ENCODE measurements at places on chromosomes 16 and 17. TPM values are rescaled to one million over a fixed set of nuclear protein-coding genes. Genes with fewer than 3 reads are reported as not detected.

DNA sequence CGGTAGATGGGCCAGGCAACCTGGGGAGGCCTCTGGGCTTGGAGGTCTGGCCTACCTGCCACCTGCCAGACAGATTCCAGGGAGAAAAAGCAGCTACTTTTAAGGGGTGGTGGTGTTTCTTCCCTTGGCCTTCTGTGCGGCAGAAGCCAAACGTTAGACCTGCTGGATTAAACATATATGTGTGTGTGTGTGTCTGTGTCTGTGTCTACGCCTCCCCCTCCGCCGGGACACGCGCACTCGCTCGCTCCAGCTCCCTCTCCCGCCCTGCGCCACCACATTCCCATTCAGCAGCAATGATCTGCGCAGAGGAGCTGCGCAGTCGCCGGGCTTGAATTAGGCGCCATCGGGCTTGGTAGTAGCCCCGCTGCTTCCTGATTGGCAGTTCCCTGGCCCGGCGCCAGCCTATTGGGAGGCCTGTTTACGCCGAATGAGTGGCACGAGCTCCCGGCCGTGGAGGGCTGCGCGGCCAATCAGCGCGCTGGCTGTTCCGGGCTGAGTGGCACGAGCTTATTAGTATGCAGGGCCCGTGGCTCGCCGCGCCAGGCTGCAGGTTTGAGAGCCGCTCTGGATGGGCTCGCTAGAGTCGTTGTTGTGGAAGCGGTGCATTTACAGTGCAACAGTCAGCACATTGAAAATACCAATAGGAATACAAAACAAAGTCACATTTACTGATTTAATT is at the start of gene BAHCC1:
Gene BAHCC1 (plus strand): TSS at position 537 of the 679 bp plus-strand sequence. CDS start 4,283 bp downstream, outside the sequence.
- no peaks in the 10 kb centered on the region for H3K27me3 ChIP-seq
- peak; percentile 100 for DNase-seq
- H3K4me1 ChIP-seq: peaks cover 52% of the 10 kb centered on the region
- H3K27ac ChIP-seq: peak within 1 kb of the TSS; percentile 93
- H3K36me3 ChIP-seq: no peaks in the 10 kb centered on the region
- H3K4me3 ChIP-seq: peak within 1 kb of the TSS; percentile 24

Gene EVI2A
- 3.1 TPM for total RNA-seq

- peaks cover 5% of the 10 kb centered on the region for H3K4me1 ChIP-seq
- no peak for DNase-seq
- no peaks in the 10 kb centered on the region for H3K36me3 ChIP-seq
- H3K27ac ChIP-seq: no peak overlapping the region
- H3K27me3 ChIP-seq: no peaks in the 10 kb centered on the region
Measured at GRCh38 chr17:77294761-77295160, 154.0 kb downstream of the SEC14L1 start.

DNA sequence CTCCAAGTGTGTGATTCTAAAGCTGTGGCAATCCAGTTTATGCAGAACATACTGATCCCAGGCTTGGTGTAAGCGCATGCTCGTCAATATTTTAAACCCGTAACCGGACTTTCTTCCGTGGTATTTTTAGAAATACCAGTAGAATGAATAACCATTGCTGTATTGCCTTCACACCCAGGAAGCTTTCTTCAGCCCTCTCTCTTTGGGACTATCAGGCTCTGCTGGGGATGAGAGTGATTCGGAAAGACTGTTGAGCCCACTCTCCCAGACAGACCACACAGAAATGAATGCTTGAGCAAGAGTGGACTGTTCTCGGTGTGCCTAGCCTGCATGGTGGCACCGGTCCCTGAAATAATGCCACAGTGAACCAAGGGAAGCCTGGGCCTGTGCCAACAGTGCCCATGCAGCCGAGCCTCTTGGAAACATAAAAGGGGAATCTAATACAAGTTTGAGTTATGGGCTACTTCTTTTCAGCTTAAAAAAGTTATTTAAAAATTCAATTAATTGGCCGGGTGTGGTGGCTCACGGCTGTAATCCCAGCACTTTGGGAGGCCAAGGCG is 89.9 kb upstream of the ELAC2 start:
- H3K27me3 ChIP-seq: no peaks in the 10 kb centered on the region
- H3K27ac ChIP-seq: no peak overlapping the region
- no peaks in the 10 kb centered on the region for H3K4me1 ChIP-seq
- no peaks in the 10 kb centered on the region for H3K36me3 ChIP-seq
- DNase-seq: no peak

- H3K4me1 ChIP-seq: peaks cover 59% of the 10 kb centered on the region
- DNase-seq: peak; percentile 89
- no peaks in the 10 kb centered on the region for H3K36me3 ChIP-seq
- H3K27me3 ChIP-seq: no peaks in the 10 kb centered on the region
Measured at GRCh38 chr16:75304521-75305363, 53.3 kb upstream of the BCAR1 start.

GRCh38 chr16:63530974-63531373 is 1494.7 kb upstream of the CDH8 start:
- H3K27me3 ChIP-seq: no peaks in the 10 kb centered on the region
- no peaks in the 10 kb centered on the region for H3K4me1 ChIP-seq
- no peak overlapping the region for H3K27ac ChIP-seq
- DNase-seq: no peak
- no peaks in the 10 kb centered on the region for H3K36me3 ChIP-seq

Gene SCNN1G
- 0.26 TPM for total RNA-seq

Gene KRTAP9-4
- not detected for total RNA-seq

DNA sequence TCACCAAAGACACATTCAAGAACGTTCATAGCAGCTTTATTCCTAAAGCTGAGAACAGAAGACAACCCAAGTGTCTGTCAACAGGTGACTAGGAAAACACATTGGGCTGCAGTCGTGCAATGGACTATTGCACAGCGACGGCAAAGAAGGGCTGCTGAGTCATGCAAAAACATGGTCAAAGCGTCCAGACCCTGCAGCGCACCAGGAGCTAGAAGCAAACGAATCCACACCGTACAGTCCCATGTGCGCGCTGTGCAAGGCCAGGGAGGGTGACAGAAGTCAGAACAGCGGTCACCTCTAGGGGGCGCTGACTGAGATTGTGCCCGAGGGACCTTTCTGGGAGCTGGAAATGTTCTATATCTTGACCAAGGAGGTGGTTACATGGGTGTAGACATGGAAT is 266.4 kb downstream of the MAF start:
- no peaks in the 10 kb centered on the region for H3K4me1 ChIP-seq
- DNase-seq: peak; percentile 15
- no peak overlapping the region for H3K4me3 ChIP-seq
- H3K27ac ChIP-seq: no peak overlapping the region
- no peaks in the 10 kb centered on the region for H3K36me3 ChIP-seq

- H3K36me3 ChIP-seq: no peaks in the 10 kb centered on the region
- no peaks in the 10 kb centered on the region for H3K27me3 ChIP-seq
Measured at GRCh38 chr16:81586417-81586816, 141.8 kb downstream of the CMIP start.

GRCh38 chr17:76994237-76994637 is 126.0 kb downstream of the MGAT5B start:
- no peaks in the 10 kb centered on the region for H3K36me3 ChIP-seq
- DNase-seq: no peak
- H3K4me1 ChIP-seq: no peaks in the 10 kb centered on the region
- no peak overlapping the region for H3K4me3 ChIP-seq

DNA sequence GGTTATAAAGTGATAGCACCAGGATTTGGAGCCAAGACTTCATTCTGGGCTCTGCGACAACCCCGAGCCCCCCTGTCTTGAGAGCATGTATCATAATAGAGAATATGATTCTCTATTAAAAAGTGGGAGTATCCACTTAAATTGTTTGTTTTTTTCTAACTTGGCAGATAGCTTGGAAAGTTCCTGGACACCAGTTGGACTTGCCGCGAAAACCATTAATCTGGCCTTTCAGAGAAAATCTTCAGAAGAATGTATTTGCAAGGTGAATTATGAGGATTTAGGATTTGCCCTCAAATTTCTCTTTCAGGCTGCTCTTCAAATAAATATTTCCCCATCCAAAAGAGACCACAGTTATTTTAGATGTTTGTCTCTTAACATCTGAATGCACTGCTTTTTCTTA is 53.5 kb downstream of the MARCHF10 start:
- H3K4me3 ChIP-seq: no peak overlapping the region
- no peaks in the 10 kb centered on the region for H3K36me3 ChIP-seq
- DNase-seq: no peak
- H3K4me1 ChIP-seq: no peaks in the 10 kb centered on the region

- DNase-seq: no peak
- H3K36me3 ChIP-seq: no peaks in the 10 kb centered on the region
- H3K27ac ChIP-seq: no peak overlapping the region
- no peak overlapping the region for H3K4me3 ChIP-seq
- H3K27me3 ChIP-seq: no peaks in the 10 kb centered on the region
Measured at GRCh38 chr16:38941-39892, 14.2 kb downstream of the POLR3K start.

Gene HOXB3
- total RNA-seq: 2.9 TPM

DNA sequence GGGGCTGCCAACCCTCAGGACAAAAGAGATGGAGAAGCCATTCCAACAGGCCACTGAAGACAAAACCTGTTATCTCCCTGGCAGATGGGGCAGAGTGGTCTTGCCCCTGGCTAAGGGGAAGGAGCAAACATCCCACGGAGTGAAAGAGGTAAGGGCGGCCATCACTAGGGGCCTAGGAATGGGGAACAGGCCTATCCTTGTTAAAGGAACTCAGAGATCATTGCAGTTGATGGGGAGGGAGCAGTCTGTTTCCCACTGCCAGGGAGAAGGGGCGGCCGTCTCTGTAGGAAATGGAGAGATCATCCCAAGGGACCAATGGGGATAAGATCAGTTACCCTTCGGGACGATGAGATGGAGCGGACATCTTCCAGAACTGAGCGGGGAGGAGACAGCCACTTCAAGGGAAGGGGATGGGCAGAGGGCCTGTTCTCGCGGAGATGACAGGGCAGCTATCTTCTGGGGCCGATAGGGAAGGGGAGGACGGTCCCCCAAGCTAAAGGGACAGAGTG is 581 bp upstream of the TMEM208 start:
- H3K4me1 ChIP-seq: peaks cover 25% of the 10 kb centered on the region
- peaks cover 14% of the 10 kb centered on the region for H3K36me3 ChIP-seq
- H3K4me3 ChIP-seq: peak overlapping the region; percentile 91
- peak overlapping the region; percentile 81 for H3K27ac ChIP-seq
- H3K27me3 ChIP-seq: no peaks in the 10 kb centered on the region

GRCh38 chr17:11557727-11558452 is 40.4 kb upstream of the DNAH9 start:
- no peaks in the 10 kb centered on the region for H3K36me3 ChIP-seq
- no peaks in the 10 kb centered on the region for H3K27me3 ChIP-seq
- no peak for DNase-seq
- H3K4me1 ChIP-seq: no peaks in the 10 kb centered on the region

Gene IL32
- 238 TPM for total RNA-seq

- DNase-seq: no peak
- H3K27me3 ChIP-seq: no peaks in the 10 kb centered on the region
- no peak overlapping the region for H3K27ac ChIP-seq
- H3K4me3 ChIP-seq: no peak overlapping the region
Measured at GRCh38 chr16:52770828-52771227, 223.9 kb upstream of the TOX3 start.

DNA sequence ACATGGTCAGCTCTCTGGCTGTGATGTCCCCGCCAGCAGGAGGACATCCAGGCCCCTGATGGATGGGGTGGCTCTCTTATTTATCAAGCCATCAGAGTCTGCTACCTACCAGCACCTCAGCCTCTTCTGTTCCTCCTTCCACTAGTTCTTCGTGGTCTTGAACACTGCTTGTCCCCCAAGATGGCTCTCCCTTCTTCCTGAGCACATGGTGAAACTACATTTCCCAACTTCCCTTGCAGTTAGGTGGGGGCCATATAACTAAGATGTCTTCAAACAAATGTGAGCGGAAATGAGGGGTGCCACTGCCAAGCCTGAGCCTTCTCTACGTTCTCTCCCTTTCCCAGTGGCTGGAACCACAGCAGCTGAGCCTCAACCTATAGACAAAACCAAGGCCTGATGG is 29.8 kb upstream of the CCDC182 start:
- no peak overlapping the region for H3K27ac ChIP-seq
- no peaks in the 10 kb centered on the region for H3K4me1 ChIP-seq
- DNase-seq: no peak
- no peaks in the 10 kb centered on the region for H3K36me3 ChIP-seq

Gene OR2C1
- total RNA-seq: not detected

Gene CSH2
- total RNA-seq: not detected

- no peak overlapping the region for H3K4me3 ChIP-seq
- H3K27me3 ChIP-seq: no peaks in the 10 kb centered on the region
Measured at GRCh38 chr17:16250635-16251034, 33.6 kb downstream of the PIGL start.

Gene ABCA5
- 93.4 TPM for total RNA-seq

Gene RNF40
- 44.9 TPM for total RNA-seq

- peak; percentile 48 for DNase-seq
- H3K4me1 ChIP-seq: peaks cover 75% of the 10 kb centered on the region
- peak overlapping the region; percentile 94 for H3K27ac ChIP-seq
- no peaks in the 10 kb centered on the region for H3K27me3 ChIP-seq
- no peak overlapping the region for H3K4me3 ChIP-seq
Measured at GRCh38 chr17:27491713-27492190, 35.5 kb downstream of the KSR1 start.

Gene LGALS9B
- not detected for total RNA-seq

DNA sequence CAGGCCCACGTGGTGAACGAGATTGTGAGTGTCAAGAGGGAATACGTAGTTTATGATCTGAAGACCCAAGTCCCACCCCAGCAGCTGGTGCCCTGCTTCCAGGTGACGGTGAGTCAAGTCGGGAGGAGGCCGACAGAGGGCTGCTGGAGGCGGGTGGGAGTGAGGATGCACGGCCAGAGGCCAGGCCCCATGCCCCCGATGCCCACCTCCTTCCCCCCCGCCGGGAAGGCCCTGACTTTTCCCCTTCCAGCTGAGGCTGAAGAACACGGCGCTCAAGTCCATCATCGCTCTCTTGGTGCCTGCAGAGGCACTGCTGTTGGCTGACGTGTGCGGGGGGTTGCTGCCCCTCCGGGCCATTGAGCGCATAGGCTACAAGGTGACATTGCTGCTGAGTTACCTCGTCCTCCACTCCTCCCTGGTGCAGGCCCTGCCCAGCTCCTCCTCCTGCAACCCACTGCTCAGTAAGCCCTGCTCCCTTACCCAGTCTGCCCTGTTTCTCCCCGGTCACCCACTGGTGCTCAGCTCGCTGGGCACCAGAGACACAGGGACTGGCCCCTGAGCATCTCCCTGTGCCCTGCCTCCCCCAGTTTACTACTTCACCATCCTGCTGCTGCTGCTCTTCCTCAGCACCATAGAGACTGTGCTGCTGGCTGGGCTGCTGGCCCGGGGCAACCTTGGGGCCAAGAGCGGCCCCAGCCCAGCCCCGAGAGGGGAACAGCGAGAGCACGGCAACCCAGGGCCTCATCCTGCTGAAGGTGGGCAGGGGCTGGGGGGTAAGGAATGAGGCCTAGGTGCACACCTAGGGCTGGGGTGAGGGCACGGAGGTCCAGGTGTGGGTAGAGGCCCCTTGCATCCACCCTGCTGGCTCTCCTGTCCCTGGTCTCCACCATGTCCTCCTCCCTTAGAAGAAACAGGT is 2.6 kb downstream of the ZACN start:
- H3K27me3 ChIP-seq: peaks cover 12% of the 10 kb centered on the region
- no peak overlapping the region for H3K4me3 ChIP-seq
- H3K27ac ChIP-seq: no peak overlapping the region
- no peak for DNase-seq
- peaks cover 24% of the 10 kb centered on the region for H3K36me3 ChIP-seq
- H3K4me1 ChIP-seq: peaks cover 34% of the 10 kb centered on the region

GRCh38 chr16:58709333-58709732 is 24.8 kb upstream of the SLC38A7 start:
- no peaks in the 10 kb centered on the region for H3K27me3 ChIP-seq
- no peaks in the 10 kb centered on the region for H3K4me1 ChIP-seq
- peaks cover 7% of the 10 kb centered on the region for H3K36me3 ChIP-seq
- no peak overlapping the region for H3K27ac ChIP-seq
- no peak for DNase-seq

GRCh38 chr17:80068301-80069222 is 32.1 kb downstream of the CCDC40 start:
- peaks cover 46% of the 10 kb centered on the region for H3K4me1 ChIP-seq
- H3K27me3 ChIP-seq: no peaks in the 10 kb centered on the region
- H3K27ac ChIP-seq: peak overlapping the region; percentile 86
- H3K4me3 ChIP-seq: no peak overlapping the region
